ENCODE measurements at places on chromosomes 3 and 15.

DNA sequence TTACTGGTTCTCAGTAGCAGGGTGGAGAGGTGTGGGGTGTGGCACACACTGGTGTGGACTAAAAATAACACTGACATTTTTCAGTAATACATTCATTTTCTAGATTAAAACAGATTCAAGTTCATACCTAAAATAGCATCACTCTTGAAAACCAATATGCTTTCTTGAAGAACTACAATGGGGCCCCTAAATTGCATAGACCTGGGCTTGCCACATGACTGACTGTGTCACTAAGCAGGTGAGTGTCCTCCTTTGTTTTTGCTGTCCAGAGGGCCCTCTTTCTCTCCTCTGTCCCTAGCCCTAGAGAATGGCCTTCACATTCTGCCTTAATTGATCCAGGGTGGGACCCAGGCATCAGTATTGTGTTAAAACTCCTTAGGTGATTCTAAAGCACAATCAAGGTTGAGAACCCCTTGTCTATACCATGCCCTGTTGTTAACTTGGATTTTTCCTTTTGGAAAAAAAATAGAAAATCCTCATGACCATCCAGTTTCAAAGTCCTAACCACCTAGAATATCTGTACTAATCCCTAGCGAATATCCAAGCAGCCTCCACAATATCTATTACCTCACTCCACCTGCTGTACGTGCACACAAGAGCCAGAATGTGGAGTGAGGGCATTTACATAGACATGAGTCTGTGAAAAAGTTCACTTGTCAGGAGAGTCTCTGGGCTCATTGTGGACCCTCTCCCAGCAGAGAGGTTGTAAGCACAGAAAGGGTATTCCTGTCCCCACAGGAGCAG is 18.7 kb upstream of the TMEM41A start:
- no peak for DNase-seq

GRCh38 chr3:71931922-71932321 is 147.0 kb upstream of the PROK2 start:
- DNase-seq = no peak

GRCh38 chr3:197031315-197032285 is 2.0 kb upstream of the MELTF start:
- peak; percentile 64 for DNase-seq

- DNase-seq = no peak
Measured at GRCh38 chr3:151795276-151795675, 18.6 kb upstream of the AADAC start.

DNA sequence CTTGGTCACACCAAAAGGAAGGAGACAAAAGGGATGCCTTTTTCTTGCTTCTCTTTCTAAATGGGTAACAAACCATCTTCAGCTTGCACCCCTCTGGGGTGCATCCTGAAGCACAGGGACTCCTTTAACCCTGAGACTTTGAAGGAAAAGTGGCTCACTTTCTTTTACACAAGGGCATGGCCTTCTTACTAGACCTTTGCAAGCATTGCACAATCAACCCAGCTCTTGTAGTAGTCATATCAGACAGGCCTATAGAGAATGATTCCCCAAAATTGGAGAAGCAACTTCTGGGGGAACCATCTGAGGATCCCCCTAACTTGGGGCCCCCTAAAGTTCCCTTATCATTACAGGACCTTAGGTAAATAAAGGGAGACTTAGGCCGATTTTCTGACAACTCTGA is 56.1 kb upstream of the GK5 start:
- no peak for DNase-seq

- no peak for DNase-seq
Measured at GRCh38 chr15:60390871-60391501, 6.8 kb downstream of the ANXA2 start.

GRCh38 chr3:33775363-33775762 is 23.1 kb upstream of the PDCD6IP start:
- DNase-seq = no peak

DNA sequence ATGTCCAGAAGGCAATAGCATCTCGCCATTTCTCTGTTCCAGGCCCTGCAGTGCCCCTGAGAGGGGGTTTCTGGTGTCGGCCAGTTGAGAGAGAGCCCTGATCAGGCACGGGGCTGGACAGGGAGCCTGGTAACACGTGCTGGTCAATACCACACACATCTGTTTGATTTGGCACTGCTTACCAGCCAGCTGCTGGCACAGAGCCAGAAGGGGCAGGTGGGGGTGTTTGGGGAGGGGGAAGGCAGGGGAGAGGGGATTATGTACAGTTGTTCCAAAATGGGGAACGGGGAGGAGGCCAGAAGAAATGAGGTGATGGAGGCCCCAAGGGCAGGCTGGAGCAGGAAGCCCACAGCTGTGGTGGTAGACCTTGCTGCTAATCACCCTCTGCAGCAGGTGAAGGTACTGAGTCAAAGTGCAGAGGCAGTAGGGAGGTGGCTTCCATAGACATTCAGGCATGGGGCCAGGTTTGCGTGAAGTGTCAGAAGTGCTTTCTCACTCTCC is 153.5 kb upstream of the LPP start:
- no peak for DNase-seq
